ENCODE measurements at places on chromosomes 11 and 22.

DNA sequence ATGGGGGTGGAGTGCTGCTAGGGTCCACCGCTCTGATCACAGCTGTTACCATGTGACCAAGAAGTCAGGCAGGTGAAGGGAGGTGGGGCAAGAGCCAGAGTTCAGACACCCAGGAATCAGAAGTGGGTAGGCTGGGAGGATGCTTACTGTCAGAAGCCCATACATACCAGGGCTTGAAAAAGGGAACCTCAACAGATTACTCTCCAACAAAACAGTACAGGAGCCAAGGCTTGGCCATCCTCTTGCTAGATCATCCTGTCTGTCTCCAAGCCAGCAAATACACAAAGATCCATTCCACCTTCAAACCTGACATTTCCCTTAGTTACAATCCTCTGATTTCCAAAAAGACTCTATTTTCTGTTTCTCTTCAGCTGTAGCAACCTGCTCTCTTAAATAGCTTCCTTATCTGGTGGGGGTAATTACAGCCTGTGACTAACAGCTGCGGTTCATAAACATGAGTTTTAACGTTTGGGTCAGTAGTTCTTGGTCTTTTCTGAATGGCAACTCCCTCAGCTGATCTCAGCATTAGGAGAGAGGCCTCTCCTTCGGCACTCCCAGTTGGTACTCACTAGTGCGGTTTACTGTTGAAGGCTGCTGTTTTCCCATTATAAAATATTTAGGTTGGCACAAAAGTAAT is 31.1 kb upstream of the WT1 start:
- DNase-seq, result no peak

- no peak for DNase-seq
Observed at GRCh38 chr22:46712288-46712687, 25.8 kb downstream of the CERK start.

DNA sequence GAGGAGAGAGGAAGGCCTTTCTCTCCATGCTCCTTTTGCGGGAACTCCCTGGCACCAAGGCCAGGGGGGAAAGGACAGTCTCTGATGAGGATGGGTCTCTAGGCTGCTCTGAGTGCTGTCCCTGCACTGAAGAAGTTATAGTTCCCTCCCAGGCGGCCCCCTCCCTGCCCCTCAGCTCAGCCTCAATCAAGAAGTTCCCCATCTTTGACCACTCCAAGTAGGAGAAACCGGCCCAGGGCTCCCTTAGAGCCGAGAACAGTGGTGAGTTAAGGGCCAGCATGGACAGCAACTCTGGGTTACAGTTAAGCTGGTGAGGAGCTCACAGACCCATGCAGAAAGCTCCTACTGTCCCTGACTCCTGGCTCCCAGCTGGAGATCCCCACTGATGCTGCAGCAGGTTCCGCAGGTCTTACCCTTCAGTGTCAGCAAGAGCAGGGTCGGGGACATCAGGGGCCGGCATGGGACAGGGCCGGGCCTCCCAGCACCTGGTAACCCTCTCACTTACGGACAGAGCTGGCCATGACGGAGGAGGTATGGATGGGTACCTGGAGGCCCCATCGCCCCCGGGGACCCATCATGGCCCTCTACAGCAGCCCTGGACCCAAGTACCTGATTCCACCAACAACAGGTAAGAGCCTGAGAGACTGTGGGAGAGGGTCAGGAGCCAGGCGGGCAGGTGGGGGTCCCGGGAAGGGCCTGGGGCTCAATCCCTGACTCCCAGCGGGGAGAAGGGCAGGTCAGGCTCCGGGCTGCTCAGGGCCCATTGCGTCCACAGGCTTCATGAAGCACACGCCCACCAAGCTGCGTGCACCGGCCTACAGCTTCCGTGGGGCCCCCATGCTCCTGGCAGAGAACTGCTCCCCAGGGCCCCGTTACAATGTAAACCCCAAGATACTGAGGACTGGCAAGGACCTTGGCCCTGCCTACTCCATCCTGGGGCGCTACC is 4.2 kb downstream of the SCGB1C1 start:
- no peak for DNase-seq

DNA sequence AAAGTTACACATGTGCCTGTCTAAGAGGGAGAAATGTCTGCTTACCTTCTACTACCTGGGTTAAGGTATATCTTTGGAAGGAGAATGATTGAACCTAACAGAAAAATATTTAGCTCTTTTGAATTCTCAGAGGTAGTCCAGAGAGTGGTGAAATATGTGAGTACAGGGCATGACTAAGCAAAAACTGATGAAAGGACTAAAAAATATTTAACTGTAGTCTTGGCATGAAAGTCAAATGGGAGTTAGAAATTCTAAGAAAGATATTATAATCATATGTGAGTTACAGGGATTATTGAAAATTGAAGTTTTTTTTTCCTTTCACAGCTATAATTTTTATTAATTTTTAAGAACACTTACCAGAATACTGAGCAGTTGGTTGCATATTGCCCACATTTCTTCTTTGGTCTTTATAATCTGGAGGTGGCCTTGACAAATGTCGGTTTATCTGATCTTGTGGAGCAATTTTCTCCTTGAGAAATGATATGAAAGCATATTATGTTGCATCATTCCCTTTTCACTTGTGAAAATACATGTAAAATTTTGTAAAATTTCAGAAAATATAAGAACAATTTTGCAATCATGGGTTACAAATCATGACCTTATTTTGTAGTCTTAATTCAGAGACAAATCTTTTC is 61.4 kb upstream of the MTMR2 start:
- no peak for DNase-seq

DNA sequence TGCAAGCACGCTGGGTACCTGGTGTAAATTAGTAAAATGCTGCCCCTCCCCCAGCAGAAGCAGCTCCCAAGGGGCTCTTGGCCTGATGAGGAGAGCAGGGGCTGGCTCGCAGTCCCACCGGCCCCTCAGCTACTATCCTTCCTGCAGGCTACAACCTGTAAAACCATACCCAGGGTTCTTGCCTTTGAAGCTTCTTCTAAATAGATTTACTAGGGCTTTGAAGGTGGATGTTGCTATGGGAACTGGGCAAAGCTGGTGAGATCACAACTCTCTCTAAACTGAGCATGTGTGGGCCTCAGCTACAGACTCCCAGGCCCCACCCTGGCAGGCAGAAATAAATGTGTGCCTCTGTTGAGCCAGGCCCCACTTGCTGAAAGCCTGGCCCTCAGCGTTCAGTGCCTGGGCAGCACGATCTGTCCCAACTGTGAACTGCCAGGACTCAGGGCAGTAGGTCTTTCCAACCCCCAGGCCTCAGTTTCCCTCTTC is 18.5 kb downstream of the CD5 start:
- no peak for DNase-seq

GRCh38 chr11:17443926-17444690 is 32.5 kb downstream of the ABCC8 start:
- no peak for DNase-seq

- DNase-seq, result no peak
Observed at GRCh38 chr11:104090767-104091166, 54.3 kb downstream of the DDI1 start.

GRCh38 chr11:117625237-117625636 is 171.8 kb downstream of the DSCAML1 start:
- no peak for DNase-seq

- DNase-seq, result no peak
Observed at GRCh38 chr11:118142809-118143208, 9.8 kb downstream of the SCN4B start.

- DNase-seq, result no peak
Observed at GRCh38 chr11:14342906-14343305, 16.1 kb downstream of the RRAS2 start.

GRCh38 chr11:15347969-15348734 is 233.4 kb downstream of the INSC start:
- DNase-seq, result no peak
